Activated naive CD4-positive, alpha-beta T cell (primary cell): ENCODE measurements at places on chromosomes 2 and 18.

- DNase-seq = no peak
These were observed 84.7 kb downstream of the ZNF407 start for GRCh38 chr18:74682141-74682990.

- no peak for DNase-seq
These were observed 239.4 kb upstream of the HDAC4 start for GRCh38 chr2:239640210-239640609.

DNA sequence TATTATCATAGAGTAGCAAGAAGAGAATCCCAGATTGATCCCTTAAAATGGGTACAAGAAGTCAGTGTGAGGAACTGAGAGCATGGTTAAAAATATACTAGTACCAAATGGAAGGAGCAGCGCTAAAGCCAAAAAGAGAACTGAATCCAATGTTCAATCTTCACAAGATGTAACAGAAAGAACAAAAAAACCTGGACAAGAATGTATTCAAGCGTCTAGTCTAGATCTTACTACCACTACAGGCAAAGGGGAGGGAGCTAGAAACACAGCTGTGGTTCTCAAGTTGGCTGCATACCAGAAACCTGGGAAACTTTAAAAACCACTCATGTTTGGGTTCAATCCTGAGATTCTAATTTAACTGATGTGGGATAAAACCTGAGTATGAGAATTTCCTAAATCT lies 57.5 kb downstream of the PIAS2 start:
- no peak for DNase-seq

GRCh38 chr2:173734797-173735196 lies 230.4 kb downstream of the SP3 start:
- no peak for DNase-seq

DNA sequence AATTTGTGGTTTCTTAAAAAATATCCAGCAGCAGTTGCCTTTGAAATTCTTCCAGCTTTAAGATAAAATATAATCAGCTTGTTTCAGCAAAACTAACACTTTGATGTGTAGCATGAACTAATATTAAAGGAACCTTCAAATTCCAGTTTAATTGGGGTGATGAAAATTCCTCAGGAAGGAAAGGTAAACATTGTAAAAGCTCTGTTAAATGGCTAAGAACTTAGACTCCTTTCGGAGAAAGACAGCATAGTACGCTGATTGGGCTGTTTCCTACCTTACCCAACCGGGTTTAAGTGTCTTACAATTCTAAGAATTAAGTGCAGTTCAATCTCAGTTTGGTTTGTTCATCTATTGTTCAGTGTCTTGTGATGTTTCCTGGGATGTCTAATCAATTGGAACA lies 108.3 kb downstream of the CDH7 start:
- no peak for DNase-seq

DNA sequence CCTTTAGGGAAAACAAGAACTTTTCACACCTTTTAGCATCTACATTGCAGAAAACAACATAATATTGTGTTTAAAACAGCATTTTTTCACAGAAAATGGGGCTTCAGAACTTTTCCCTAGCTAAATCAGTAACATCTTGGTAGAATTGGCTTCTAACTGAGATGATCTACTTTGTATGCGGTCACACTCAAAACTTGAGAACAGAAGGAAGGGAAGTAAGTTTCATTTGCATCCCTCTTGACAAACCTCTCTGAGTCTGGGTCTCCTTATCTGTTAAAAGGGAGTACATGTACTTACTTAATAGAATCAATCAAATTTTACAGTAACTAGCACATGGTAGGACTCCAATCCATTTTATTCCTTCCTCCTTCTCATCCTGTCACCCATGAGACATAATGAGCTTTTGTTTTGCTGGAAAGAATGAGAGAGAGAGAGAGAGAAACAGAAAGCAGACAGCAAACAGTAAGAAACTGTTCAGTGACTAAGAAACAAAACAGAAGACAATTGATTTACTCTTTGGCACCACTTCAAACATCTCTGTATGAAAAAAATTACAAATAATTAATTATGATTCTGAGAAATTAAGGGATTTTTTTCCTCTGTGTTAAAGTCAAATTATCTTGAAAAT lies 387.3 kb downstream of the SATB2 start:
- no peak for DNase-seq

DNA sequence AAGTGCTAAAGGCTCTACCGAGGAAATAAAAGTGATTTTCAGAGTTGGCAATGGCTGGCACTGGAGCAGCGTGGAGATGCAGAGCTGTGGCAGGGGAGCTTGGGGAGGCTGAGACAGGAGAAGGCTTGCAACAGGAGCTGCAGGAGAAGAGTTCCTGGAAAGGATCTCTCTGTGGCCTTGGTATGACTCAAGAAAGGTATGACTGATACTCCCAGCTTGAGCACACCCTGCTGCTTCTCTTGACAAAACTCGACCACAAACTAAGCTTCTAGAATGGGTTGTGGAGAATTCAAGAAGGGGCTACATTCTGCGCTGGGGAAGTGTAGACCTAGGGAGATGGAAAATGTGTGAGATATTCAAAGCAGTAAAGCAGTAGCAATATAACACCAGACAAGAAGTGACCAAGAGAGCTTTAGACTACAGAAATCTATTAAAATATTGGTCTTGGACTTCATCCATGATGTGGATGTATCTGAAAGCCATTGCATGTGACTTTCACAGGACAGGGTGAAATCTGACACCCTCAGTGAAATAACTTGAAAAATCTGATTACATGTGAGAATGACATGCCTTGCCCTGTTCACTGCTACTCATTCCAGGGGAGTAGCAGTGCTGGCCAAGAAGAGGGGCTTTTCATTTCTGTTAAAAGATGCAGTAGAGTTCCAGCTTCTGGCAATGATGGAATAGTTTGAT lies 41.5 kb downstream of the SUCLG1 start:
- DNase-seq = no peak

GRCh38 chr2:134227666-134228065 lies 26.2 kb upstream of the MGAT5 start:
- no peak for DNase-seq

DNA sequence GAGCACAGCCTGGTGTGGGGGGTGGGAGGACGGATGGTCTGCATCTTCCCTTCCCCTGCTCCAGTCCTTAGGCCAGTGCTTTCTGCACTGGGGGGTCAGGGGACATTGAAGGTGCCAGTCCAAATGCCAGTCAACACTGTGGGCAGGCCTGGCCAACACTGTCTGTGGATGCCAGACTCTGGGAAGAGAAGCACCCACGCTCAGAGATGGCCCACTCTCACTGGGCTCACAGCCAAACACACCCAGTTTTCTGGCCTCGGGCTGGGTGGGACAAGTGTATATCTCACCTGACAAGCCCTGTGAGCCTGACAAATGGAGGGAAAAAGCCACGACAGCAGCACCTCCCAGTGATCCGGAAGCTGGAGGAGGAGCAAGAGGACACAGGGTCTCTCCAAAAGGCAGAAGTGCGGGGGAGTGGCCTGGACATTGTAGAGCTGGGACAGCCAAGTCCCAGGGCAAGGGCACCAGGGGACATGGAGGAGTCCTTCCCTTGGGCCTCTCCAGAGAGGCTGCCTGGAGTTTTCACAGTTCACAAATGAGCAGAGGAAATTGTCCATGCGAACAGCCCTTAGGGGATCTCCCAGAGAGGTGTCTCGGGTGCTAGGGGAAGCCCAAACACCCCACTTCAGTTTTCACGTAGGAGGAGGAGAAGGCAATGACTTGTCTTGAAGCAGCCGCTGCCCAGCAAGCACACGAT lies 79.3 kb downstream of the SDC1 start:
- no peak for DNase-seq

- DNase-seq = no peak
These were observed 49.8 kb upstream of the NAB1 start for GRCh38 chr2:190599073-190599472.
